Left renal pelvis (tissue), 4 donors: ENCODE measurements at places on chromosomes 11 and 22. TPM values are rescaled to one million over a fixed set of nuclear protein-coding genes. Genes with fewer than 3 reads are reported as not detected.

DNA sequence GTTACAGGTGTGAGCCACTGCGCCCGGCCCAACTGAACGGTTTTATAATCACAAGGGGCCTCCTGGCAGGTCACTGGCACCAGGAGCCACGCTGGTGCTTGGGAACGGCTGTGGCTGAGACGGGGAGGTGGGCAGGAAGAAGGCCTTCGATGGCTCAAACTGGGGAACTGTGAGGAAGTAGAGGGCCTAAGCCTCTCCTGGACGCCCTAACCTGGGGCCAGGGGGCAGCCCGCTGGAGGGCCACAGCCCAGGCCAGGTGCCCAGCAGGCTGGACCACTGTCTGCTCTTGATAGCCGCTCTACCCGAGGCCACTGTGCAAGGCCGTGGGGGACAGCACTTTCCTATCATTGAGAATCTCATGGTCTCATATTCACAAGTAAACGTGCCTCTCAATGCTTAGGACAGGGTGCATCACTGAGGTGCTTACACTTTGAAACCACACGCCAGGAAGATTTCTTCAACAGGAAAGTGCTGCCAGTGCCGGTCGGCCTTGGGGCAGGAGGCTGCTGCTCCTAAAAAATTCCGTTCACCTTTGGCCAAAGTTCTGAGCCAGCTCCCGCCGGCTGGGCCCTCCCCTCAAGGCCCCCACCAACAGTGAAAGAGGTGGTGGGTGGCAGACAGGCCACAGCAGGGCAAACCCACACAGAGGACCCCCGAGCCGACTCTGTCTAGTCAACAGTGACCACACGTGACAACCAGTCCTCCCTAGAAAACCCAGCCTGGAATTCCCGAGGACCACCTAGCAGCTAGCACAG is 7.2 kb downstream of the GATD1 start:
- DNase-seq = no peak

The BBOX1 gene
- polyA plus RNA-seq = 62.2 TPM

- DNase-seq = no peak
Observed at GRCh38 chr11:1158681-1159487, 1.1 kb downstream of the MUC5AC start.

The CRYBA4 gene
- polyA plus RNA-seq = not detected

DNA sequence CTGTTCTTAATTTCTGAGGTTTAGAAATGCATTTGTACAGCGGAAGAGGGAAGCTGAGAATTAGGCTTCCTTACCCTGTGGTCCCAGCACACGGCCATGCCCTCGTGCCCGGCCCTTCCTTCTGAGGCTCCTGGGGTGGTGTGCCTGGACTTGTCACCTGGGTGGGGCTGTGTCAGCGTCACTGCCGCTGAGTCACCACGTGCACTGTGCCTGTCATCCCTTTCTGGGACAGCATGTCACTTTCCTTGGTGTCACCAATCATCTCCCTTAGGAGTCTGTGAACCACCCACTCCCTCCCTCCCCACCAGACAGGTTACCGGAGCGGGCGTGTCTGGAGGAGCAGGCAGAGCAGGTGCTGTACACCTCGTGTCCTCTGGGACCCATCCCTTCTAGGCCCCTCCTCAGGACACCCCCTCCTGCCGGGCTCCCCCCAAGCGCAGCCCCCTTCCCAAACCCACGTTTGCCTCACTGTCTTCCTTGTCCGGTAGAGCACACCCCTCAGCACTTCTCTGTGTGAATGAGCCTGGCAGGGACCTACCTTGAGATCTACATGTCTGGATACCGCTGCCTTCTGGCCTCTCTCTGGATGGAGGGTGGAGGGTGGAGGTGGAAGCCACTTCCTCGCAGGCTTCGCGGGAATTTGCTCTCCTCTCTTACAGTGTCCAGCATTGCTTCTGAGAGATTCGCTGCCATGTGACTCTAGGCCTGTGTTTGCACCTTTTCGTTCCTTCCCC is 367.6 kb downstream of the TBC1D22A start:
- DNase-seq = no peak

DNA sequence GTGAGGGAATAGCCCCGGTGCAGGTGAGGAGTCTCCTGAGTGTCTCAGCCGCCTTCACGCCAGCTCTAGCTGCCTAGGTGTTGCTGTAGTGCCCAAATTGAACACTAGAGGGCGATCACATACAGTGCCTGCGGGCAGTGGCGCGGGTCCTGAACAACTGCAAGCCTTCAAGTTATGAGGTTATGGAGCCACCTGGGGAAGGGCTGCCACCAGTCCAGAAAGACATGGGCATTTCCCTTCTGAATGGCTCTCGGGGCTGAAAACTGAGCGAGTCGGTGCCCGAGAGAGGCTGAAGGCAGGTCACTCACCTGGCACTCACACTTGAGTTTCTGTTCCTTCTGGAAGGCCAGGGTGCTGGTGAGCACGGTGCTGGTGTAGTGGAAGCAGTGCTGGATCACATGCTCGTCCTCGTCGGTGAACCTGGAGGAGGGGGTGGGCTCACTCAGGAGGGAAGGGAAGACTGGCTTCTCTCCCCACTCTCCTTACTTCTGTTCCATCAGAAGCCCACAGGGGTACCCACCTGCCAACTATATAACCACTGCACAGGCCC is 88.4 kb downstream of the PDE2A start:
- DNase-seq = peak; percentile 65
